ENCODE measurements at places on chromosomes 7 and 10.

GRCh38 chr7:39614299-39614698 lies 9.1 kb upstream of the RALA start:
- DNase-seq, result no peak

- DNase-seq, result no peak
Measured at GRCh38 chr7:101998906-101999240, 181.4 kb downstream of the CUX1 start.

GRCh38 chr7:80053124-80053523 lies 81.5 kb upstream of the GNAI1 start:
- DNase-seq, result no peak

DNA sequence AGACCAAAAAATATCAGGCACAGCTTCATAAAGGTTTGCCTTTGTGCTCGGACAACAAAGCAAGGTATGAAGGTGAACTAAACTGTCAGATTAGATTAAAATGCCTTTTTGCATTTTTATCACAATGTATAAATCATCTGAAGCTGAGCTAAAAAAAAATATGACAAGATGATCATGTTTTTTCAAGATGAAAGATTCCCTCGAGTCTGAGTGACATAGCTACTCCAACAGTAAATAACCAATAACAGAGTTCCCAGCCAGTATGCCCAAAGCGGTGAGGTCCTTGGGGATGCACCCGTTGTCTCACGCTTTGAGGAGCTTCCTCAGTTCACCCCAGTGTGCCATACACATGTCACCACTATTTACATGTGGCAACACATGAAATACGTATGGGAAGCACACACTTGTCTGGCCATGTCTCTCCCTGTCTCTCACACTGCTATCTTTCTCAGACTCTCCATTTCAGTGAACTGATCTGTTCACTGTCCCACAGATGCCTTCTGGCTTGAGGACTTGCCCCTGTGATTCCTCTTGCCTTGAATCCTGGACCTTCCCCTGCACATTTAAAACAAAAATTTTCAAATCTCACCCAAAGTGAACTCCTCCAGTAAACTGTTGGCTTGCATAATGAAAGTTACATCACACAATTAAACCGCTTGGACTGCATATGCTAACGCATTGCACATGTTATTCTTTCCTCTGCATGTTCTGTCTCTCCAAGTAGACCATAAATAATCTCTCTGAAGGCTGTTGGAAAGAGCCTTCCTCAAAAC lies 2.6 kb upstream of the PIK3CG start:
- no peak for DNase-seq

DNA sequence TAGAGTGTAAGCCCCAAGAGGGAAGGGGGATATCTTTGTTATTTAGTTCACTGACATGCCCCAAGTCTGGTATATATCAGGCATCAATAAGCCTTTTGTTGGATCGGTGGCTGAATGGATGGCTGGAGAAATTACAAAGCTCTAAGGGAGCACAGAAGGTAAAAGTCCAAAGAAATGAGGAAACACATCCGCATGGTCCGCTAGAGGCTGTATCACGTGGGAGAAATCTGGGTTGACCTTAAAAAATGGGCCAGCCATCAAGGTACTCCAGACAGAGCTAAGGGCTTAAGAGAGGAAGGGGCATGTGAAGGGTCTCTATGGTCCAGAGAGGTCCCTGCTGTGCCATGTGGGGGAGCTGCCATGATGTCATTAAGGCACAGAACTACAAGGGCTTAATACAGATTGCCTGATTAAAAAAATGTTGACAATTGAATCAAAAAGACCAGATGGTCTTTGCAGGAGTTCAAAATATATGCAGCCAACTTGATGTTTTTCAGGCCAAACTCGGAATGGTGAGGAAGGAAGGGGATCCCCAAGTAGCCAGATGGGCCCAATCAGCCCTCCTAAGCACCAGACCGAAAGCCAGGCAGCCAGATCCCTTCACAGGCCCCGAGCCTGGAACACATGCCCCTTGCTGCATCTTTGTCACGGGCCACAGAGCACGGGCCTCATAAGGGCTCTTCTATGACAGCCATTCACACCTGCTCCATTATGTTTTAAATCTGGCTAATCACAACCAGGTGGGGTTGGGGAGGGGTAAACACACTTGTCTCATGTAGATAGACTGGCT lies 31.9 kb downstream of the SCRN1 start:
- no peak for DNase-seq

DNA sequence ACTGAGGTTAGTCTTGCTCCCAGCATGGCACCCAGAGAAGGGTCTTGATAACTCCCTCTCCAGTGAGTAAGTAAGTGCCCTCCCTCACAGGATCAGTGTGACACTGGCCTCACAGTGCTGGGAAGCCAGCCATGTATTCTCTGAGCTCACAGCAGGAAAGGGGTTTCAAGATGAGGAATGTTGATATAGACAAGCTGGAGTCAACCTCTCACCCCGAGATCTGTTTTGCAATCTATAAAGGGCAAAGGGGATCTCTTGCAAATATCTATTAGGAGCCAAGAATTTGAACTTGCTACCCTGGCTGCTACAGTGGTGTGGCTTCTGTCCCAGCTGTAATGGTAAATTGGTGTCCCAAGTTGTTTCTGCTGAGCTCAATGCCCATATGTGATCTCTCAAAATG lies 70.2 kb upstream of the ADAM12 start:
- no peak for DNase-seq
